ENCODE measurements at places on chromosomes 2 and 18.

- DNase-seq = no peak
Measured at GRCh38 chr2:24269265-24269664, 91.1 kb downstream of the ITSN2 start.

GRCh38 chr18:6606411-6607085 is 123.0 kb upstream of the ARHGAP28 start:
- DNase-seq = no peak

GRCh38 chr2:187874786-187875185 is 320.6 kb upstream of the TFPI start:
- DNase-seq = no peak

DNA sequence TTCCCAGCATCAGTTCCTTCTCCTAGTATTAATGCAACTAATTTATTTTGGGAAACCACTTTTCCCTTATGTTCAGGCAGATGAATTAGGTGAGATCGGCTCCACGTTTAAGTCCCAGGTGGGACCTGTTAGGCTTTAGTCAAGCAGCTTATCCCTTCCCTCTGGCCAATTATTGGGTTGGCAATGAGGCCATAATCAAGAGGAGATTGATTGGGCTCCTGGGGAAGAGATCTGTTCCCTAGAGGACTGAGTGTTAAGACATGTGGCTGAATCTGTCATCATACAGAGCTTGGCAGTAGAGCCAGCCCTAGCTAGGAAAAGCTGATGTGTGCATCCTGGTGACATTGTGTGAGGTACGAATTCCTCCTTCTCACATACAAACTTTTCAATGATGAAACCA is 104.4 kb downstream of the PTH2R start:
- DNase-seq = no peak

DNA sequence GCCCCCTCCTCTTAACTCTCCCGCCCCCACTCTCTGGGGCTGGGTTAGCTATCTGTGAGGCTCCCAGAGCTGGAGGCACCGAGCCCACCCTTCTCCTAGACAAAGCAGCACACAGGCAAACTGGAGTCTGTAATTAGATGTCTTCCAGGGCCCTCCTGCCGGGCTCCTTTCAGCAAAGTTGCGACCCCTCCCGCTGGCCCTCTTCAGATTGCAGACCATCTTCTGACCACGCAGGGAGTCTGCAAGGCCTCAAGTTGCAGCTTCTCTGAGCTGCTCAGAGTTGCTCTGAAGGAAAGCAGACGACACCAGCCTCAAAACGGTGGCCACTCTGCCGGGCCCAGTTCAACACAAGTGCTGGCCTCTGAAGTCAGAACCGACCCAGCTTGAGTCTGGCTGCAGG is 228.4 kb upstream of the COPS8 start:
- DNase-seq = no peak

- DNase-seq = no peak
Measured at GRCh38 chr2:116487336-116487735, 1327.2 kb upstream of the DDX18 start.

GRCh38 chr2:215626812-215627281 is 191.0 kb upstream of the FN1 start:
- no peak for DNase-seq

- DNase-seq = no peak
Measured at GRCh38 chr2:157055660-157056199, 201.8 kb upstream of the GALNT5 start.

GRCh38 chr2:60109744-60110143 is 443.7 kb downstream of the BCL11A start:
- DNase-seq = no peak

DNA sequence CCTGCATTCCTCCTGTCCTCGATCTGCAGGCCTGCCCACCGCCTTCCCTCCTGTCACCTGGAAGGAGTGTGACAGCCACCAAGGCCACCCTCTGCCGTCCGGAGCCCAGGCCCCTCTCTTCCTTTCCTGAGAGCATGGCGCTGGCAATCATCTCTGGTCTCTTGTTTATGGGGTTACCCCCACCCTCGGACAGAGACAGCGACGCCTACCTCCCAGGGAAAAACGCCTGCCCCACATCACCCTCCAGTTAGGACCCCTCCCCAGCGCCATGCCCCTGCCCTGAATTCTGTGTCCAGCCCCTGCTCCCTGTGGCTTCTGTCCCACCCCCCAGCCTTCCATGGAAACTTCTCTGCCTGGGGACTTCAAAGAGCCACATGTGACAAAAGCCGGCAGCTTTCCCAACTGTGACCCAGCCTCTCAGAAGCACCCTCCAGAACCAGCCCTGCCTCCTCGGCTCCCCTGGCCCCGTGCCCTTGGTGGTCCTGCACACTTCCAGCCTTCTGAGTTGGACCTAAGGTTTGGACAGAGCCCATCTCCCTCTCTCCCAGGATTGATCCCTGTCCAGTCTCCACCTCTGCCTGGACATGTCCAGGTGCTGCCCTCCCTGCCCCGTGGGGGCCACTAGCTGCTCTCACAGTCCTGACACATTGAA is 145.0 kb upstream of the HDAC4 start:
- DNase-seq = no peak

GRCh38 chr2:239636808-239637207 is 236.0 kb upstream of the HDAC4 start:
- no peak for DNase-seq

- no peak for DNase-seq
Measured at GRCh38 chr2:111030945-111031344, 89.8 kb upstream of the BCL2L11 start.

DNA sequence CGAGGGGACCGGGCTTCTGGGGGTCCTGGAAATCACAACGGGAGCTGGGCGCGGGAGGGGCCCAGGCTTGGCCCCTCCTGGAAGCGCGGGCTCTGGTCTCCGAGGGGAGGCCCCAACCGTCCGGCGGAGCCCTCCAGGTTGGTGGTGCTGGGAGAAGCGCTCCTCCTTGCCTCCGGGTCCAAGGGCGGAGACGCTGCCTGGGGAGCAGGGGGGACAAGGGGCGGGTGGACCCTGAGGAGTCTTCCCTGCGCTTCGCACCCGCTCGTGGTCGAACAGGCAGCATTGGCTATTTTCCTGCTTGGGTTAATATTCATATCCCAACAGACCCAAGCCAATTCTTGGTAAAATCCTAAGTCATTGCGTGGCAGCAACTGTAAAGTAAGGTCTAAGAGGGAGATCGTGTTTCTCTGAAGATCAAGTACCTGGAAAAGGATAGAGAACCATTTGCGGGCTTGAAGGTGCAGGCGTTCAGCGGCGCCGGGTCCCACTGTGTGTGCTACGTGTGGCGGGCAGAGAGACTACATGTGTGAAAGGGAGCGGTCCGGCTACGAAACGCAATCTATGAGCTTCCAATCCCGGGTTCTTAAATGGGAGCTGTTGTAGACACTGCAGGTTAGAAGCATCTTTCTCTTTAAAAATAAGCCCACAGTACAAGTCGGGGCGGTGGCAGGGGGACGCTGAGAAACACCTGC is 805 bp downstream of the CIDEA start:
- DNase-seq = no peak

DNA sequence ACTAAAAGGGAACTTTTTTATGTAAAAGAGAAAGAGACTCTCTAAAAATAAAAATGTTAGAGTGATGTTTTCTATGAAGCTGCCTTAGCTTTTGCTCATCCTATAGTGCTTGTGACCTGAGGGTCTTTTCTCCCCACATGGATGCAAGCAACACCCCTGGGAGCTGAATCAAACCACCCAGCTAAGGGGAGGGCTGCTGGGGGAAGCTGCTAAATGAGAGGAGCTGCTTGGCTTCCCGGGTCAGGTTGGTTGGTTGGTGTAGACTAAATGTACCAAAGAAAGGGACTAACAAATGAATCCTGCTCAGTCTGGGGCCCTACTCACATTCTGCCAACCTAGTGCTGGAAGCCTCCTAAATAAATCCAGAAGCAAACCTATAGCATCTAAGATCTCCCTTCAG is 35.0 kb downstream of the AFF3 start:
- DNase-seq = no peak

GRCh38 chr18:12059334-12060181 is 34.1 kb upstream of the ANKRD62 start:
- DNase-seq = no peak

GRCh38 chr2:84894131-84894586 is 11.3 kb upstream of the TMSB10 start:
- DNase-seq = peak; percentile 33

DNA sequence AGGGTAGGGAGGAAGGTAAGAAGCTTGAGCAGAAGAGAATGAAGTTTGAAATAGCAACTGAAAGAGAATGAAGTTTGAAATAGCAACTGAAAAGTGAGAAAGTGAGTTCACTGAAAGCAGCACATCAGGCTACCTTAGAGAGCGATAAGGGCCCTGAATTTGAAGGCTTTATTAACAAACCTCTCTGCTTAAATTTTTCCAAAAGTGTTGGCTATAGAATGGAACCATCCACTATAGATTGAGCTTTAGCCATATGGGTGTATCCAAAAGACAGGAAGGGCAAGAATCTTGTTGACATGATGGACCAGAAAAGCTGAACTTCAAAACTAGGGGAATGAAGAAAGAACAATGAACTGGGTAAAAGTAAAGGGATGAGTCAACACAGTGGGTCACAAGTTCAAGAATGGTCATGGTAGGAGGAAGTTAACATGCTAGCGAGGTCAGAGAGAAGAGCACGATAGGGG is 122.5 kb downstream of the ASXL3 start:
- DNase-seq = no peak

DNA sequence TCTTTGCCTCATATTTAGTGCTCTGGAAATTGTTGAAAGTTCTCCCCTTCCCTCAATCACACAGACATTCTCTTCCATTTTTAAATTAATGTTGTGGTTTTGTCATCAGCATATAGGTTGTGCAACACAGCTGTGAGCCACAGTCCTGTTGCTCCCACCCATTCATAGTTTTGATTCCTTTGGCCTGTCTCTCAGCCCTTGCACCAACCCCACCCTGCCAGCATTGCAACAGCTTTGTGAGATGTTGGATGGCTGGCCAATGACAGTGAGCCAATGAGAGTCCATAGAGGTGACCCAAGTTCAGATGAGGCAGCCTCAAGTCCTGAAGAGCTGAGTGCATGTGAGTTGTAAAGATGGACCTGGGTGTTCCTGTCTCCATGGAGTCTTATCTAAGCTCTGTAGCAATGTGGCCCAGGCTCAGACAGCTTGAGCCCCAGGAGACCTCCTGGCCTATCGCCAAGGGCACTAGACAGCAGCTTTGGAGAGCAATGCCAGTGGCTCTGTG is 775.5 kb downstream of the RNF144A start:
- no peak for DNase-seq

GRCh38 chr18:65943268-65943667 is 192.5 kb downstream of the CDH7 start:
- DNase-seq = no peak

GRCh38 chr2:51918113-51918512 is 886.2 kb upstream of the NRXN1 start:
- DNase-seq = no peak

- no peak for DNase-seq
Measured at GRCh38 chr2:234247453-234248180, 197.1 kb downstream of the SPP2 start.

- no peak for DNase-seq
Measured at GRCh38 chr18:12862467-12862866, 21.6 kb downstream of the PTPN2 start.

GRCh38 chr2:158009399-158009798 is 92.3 kb upstream of the UPP2 start:
- DNase-seq = no peak

- no peak for DNase-seq
Measured at GRCh38 chr2:8753609-8754008, 71.8 kb downstream of the ID2 start.

- DNase-seq = no peak
Measured at GRCh38 chr18:12777500-12777944, 74.7 kb downstream of the PSMG2 start.

GRCh38 chr2:19818039-19818438 is 83.7 kb downstream of the TTC32 start:
- DNase-seq = no peak

GRCh38 chr18:4068552-4069158 is 386.5 kb downstream of the DLGAP1 start:
- peak; percentile 49 for DNase-seq

- DNase-seq = no peak
Measured at GRCh38 chr2:179765666-179766065, 95.7 kb downstream of the ZNF385B start.

- DNase-seq = no peak
Measured at GRCh38 chr2:3462493-3463104, 56.7 kb downstream of the ADI1 start.

DNA sequence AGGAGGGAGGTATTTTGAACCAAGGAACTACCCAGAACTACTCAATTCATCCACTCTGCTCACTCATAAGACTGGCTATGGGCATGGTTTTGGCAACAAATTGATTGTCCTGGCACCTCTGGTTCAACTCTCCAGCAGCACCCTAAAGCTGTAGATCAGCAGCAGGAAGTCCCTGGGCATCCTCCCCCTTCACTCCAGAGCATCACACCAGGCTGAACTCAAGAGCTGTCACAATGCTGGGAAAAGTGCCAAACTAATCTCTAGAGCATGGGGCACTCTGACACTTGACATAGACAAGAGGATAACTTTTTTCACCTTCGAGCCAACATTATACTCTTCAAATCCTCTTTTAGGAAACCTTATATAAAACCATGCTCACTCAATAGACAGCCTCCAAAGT is 154.1 kb upstream of the RBBP8 start:
- DNase-seq = no peak

- no peak for DNase-seq
Measured at GRCh38 chr2:223642506-223642905, 40.3 kb upstream of the SCG2 start.

GRCh38 chr2:205769495-205769850 is 87.2 kb downstream of the NRP2 start:
- DNase-seq = no peak

DNA sequence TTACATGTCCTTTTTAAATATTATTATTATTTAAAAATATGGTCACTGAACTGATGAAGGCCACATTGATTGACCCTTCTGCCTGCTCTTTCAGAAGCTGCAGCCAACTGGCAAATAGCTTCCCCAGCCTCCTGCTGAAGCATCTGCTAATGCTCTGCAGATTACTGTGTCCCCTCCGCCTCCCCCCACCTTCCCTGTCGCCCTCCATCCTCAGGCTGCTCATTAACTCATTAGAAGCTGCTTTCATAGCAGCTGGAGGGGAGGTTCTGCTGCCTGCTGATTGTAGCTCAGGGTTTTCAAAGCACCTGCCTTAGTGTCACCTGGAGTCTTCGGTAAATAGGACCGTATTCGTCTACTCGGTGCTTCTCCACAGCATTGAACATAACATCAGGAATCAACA is 24.8 kb upstream of the LMAN1 start:
- no peak for DNase-seq

DNA sequence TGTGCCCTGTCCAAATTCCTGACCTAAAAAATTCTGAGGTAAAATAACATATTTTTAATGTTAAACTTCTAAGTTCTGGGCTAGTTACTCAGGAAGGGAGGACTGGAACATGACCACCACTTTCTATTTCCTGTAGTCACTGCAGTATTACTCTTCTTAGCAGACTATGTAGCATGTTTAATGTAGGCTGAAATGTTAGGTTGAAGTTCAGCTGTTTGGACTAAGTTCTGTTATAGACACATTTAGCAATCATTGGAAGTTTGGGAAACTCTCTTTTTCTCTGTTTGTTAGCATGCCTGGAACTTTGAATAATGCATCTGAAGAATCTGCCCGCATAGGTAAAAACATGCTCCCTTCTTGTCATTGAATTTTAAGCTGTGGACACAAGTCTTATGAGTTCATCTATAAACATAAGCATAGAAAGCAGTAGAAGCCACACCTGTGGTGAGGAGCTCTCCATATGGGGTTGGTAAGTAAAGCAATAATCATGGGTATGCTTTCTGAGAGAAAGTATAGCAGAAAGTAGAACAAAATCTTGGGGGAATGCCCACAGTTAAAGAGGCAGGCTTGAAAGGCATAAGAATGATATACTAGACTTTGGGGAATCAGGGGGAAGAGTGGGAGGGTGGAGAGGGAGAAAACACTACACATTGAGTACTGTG is 52.6 kb downstream of the IL1R2 start:
- DNase-seq = no peak

- DNase-seq = no peak
Measured at GRCh38 chr2:205745661-205746419, 63.5 kb downstream of the NRP2 start.

Measured in stimulated activated CD8-positive, alpha-beta memory T cell treated with anti-CD3 and anti-CD28 coated beads, Interleukin-4, amount 100 ng/mL, for 48 hours (primary cell).